Cardiac muscle cell (in vitro differentiated cells and primary cell): ENCODE measurements at places on chromosomes 11 and 22.

DNA sequence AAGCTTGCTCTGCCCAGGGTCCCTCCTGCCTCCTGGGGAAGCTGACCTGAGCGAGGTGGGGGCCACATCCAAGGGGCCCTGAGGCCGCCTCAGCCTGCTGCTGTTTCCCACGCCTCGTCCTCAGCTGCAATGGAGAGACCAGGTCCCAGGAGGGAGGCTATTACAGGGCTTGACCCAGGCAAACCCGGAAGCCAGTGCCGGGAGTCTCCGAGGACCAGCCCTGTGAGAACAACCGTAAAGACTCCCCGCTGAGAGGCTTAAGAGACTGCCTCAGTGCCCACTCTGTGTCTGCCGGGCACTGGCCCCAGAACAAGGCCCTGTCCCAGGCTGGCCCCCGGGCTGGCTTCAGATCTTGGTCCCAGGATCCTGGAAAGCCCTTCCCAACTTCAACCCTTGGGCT, 124.3 kb upstream of the FGF3 start:
- no peak for DNase-seq

DNA sequence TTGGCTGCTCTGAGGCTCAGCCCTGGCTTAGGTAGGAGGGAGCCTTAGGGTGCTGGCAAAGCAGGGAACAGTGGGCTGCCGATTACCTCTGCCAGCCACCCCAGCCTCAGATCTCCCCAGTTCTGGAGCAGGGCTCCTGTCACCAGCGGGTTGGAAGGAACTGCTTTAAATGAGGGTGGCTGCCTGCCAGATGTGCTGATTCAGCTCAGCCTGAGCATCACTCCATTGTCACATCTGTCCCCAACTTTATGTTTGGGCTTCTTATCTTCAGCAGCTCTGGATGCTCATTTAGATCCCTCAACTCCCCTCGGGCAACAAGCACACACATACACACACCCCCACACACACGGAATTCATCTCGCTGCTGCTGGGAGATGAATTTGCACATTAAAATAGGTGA, 16.9 kb upstream of the ANKK1 start:
- no peak for DNase-seq

DNA sequence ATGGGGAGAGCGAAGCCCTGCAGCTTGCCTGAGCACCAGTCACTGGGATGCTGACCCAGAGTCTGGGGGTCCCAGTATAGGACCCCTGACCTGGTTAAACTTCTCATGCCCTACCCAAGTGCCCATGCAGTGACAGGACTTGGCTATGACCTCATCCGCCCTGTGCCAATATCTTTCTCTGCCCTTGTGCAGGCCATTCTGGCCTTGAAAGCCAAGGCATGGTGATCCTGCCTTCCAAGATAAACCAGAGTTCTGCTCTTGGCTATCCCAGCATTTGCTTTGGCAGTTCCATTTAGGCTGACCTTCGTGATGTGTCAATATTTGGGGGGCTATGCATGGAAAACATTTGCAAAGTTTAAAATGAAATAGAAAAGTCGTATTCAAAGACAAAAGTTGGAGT, 240.8 kb upstream of the MPPED2 start:
- no peak for DNase-seq

GRCh38 chr22:26724414-26724813, 67.0 kb downstream of the MIAT start:
- DNase-seq = no peak

DNA sequence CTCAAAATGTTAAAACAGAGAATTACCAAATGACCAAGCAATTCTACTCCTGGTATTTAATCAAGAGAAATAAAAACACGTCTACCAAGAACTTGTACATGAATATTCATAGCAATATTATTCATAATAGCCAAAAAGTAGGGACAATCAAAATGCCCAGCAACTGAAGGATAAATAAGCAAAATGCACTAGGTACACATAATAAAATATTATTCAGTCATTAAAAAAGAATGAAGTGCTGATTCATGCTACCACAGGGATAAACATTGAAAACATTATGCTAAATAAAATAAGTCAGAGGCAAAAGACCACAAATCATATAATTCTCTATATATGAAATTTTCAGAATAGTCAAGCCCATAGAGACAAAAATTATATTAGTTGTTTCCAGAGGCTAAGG, 24.8 kb downstream of the ARHGAP32 start:
- no peak for DNase-seq

GRCh38 chr11:68313574-68314202, 1.3 kb downstream of the LRP5 start:
- DNase-seq = peak; percentile 49

DNA sequence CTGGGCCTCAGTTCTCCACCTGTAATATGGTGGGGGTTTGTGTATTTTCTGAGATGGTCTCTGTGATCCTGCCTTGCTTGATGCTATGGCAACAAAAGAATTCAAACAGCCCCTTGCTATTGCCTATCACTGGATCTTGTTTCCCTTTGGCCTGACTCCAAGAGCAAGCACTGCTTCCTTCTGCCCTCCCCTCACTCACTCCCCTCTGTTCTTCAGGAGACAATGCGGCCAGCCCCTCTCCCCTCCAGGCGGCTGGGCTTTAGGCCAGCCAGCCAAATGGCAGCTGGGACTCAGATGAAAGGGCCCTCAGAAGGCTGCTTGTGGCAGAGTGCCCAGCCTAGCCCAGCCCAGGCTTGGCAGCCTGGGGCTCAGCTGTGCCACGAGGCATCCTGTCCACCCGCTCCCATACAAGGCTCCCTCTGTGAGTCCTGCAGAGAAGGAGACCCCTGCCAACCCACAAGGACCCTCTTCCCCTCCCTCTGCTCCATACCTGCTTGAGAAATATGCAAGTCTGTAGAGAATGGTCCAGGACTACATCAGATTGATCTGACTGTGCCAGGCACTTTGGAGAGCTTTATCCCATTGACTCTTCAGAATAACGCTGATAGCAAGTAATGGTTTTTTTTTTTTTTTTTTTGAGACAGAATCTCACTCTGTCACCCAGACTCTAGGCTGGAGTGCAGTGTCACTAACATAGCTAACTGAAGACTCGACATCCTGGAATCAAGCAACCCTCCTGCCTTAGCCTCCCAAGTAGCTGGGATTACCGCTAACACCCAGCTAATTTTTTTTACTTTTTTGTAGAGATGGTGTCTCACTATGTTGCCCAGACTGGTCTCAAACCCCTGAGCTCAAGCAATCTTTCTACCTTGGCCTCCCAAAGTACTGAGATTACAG, 7.6 kb upstream of the KCTD14 start:
- DNase-seq = peak; percentile 87

GRCh38 chr22:22976033-22976922, 88.7 kb downstream of the IGLL5 start:
- DNase-seq = no peak

- peak; percentile 86 for DNase-seq
These were observed 69.0 kb upstream of the SYT13 start for GRCh38 chr11:45354976-45355705.

DNA sequence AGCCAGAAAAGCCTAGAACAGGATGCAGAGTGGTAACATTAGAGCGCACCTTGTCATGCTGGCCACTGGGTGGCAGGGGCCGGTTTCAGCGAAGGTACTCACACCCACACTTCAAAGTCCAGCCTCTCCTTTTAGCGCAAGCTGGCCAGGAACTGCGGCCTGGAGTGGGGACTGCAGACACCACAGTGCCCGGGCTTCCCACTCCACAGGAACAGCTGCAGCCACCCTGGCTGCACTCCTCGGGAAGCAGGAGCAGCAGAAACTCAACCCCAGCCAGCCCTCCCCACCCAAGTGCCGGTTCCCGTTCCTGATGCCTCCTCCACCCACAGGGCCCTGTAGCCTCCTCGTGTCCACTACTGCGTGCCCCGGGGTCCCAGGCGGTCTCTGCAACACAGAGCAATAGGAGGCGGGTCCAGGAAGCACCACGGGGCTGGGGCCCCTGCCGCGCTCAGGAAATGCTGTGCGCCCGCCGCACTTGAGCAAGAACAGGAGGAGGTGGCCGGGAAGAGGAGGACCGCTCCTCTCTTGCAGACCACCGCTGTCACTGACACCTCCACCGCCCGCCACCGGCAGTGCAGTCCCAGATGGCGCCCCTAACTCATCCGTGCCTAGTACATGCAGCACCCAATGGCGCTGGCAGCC, 2.2 kb downstream of the RFPL2 start:
- peak; percentile 78 for DNase-seq

GRCh38 chr11:11427542-11427941, 74.5 kb upstream of the CSNK2A3 start:
- no peak for DNase-seq

GRCh38 chr11:57368106-57368844, 12.7 kb downstream of the PRG3 start:
- DNase-seq = no peak

- DNase-seq = no peak
These were observed 174.2 kb upstream of the ARHGAP20 start for GRCh38 chr11:110886288-110886970.

DNA sequence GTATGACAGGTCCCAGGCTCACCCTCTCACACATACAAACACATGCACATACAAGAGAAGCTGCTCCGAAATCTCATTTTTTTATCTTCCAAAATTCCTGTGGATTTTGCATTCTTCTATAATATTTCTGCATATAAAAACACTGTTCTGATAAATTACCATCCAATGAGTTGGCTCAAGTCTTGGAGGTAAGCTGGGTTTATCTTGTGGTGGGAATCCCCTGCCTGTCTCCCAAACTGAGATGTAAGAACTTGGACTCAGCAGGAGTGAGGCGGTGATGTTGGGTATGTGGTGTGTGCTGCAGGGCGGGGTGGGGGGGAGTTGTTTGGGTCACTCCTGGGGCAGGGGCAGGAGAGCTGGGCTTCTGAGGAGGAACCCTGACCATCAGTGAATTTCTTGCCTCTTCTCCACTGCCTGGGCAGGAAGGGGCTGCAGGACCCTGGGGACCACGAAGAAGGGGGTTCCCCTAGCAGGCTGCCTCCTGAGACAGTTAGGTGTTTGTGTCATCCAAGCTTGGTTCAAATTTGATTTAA, 6.8 kb upstream of the P2RY6 start:
- DNase-seq = no peak

DNA sequence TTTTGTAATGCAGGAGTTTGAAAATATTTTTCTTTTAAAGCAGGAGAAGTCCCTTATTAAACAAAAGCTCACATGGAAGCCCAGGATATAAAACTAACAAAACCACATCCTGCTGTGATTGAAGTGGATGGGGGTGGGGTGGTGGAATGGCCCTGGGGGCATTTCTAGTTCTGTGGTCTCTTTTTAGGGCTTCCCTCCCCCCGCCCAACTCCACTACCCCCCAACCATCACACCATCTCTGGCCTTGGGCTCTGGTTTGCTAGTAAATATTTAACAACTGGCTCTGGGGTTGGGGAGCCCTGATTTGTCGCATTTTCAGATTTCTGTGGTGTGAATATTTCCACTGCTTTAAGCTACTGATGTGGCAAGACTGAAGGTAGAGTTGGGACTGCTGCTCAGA, 279.6 kb upstream of the PLET1 start:
- no peak for DNase-seq

DNA sequence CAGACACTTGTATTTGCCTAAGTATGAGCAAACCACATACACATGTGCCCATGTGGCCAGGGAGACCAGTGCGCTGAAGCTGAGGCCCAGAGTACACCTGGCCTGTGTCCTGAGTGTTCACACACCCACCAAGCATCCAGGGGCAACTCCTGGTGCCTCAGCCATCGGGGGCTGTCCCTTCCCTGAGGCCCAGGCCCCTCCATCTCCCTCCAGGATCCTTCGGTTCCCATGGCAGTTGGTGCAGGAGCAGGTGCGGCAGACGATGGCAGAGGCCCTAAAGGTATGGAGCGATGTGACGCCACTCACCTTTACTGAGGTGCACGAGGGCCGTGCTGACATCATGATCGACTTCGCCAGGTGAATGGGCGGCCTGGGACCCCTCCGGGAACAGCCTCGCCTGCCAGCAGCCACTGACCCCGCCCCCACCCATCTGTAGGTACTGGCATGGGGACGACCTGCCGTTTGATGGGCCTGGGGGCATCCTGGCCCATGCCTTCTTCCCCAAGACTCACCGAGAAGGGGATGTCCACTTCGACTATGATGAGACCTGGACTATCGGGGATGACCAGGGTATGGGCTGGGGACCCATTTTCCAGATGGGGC, 6.5 kb upstream of the SMARCB1 start:
- no peak for DNase-seq

- DNase-seq = peak; percentile 90
These were observed 84.4 kb upstream of the SEPTIN5 start for GRCh38 chr22:19629720-19630419.

- no peak for DNase-seq
These were observed 235.4 kb upstream of the NARS2 start for GRCh38 chr11:78809931-78810541.

- DNase-seq = peak; percentile 16
These were observed 7.3 kb downstream of the RSF1 start for GRCh38 chr11:77813256-77813655.

- DNase-seq = no peak
These were observed 98.6 kb downstream of the TTC28 start for GRCh38 chr22:28581016-28581415.

GRCh38 chr11:61011229-61011870, 39.9 kb downstream of the CD6 start:
- DNase-seq = peak; percentile 24

GRCh38 chr11:88603091-88603867, 265.7 kb upstream of the CTSC start:
- DNase-seq = peak; percentile 82

DNA sequence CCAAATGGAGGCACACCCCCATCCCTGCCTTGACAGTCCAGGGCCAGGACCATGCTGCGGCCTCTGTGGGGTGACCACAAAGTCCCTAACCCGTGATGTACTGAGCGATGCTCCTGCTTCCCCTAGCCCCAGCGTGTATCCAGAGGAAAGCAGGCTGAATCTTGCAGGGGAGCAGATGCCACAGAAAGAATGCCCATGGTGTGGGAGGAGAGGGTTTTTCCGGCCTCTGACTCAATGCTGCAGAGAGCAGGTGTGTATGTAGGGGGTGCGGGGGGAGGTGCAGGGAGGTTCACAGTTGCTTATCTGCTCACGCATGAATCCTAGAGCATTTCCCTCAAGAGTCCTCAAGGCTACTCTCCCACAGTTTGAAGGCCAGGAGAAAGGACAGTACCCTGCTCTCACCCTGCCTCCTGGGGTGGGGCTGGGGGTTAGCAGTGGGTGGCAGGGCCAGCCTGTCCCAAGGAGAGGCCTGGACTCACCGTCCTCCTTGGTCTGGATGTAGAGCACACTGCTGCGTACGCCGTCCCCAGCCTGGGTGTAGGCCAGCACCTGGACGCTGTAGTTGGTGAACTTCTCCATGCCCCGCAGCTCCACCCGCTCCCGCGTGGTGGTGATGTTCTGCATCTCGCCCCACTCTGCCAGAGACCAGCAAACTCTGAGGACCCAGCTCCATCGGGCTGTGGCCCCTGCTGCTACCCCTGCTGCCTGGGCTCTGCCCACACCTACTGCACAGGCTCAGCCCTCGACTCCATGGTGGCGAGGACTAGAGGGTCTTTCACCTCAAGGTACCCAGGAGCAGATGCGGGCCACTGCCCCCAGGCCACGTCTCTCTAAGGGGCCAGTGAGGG, 130.8 kb downstream of the CEP164 start:
- no peak for DNase-seq

DNA sequence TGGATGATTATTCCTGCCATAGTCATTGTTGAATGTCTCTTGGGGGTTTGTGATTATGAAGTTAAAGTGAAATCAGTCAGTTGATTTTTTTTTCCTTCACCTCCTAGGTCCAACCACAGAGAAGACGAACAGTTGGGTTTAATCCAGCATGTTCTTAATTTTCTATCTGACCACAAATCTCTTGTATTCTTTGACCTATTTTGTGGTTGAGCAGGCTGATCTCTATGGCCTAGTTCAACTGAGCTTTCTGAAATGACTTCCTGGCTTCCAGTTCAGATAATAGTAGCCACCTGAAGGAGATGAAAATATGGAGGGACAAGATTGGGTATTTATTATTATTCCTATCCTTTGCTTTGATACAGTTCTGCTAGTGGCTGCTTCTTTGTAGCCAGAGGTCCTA, 5.2 kb upstream of the OR56A5 start:
- no peak for DNase-seq
